ENCODE measurements at places on chromosomes 12 and 14.

DNA sequence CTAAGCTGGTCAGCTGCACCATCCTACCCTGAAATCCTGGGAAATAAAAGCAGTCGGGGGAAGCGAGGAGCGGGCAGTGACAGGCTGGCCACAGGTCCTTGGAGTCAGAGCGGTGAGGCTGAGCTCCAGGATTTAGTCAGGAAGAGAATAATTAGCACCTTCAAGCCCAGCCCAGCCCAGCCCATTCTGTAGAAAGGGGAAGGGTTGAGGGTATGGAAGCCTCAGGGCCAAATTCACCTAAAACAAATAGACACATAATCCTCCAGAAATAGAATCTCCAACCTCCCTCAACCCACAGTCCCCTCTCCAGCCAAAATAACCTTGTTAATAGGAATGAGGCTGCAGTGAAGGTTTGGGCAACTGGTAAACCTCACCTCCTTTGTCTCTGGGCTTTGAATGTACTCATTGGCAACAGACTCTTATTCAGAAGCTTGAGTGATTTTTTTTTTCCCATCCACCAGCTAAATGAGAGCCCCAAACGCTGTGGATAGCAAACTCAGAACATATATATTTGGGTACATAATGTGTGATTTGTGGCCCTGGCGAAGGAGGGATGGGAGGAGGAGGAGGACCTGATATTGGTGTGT is 334.1 kb downstream of the DPF3 start:
- no peak for DNase-seq

DNA sequence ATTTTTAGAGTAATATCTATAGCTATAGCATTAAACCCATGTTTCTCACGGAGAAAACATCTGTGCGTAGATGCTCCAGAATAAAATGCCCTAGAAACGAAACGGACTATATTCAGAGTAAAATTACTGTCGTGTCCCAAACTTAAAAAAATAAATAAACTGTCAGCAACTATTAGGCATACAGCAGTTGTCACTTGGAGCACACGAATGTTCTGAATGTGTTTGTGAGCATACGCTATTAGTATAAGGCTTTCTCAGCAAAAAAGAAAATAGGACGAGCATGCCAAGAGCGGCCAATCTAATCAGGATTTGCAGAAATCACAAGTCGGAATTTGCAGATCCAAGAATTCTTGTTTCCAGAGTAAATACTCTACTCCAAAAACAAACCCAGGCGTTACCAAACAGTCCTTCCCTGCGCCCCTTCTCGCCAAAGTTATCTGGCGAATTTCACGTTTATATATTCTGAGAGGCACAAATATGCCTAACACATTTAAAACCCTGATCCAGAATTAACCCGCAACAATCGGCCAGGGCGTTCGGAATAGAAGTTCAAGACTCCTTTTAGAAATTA is 836 bp downstream of the PTPN21 start:
- no peak for DNase-seq

DNA sequence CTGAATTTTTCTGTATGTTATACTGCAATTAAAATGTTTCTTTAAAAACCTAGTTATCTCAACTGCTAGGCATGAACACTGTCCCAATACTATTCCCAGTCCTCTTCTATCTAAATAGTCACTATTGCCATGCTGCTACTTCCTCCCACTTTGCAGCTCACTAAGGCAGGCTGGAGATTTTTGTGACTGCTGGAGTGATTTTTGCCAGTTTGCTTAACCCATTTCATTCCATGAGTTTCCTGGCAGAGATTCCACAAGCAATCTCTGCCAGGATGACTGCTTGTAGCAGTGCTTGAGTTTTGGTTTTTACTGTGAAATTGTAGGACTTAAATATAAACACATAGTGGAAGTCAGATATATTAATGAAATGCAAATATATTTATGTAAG is 80.8 kb downstream of the BHLHE41 start:
- DNase-seq, result no peak

- no peak for DNase-seq
Measured at GRCh38 chr14:91065266-91065665, 4.8 kb upstream of the RPS6KA5 start.

- DNase-seq, result peak; percentile 20
Measured at GRCh38 chr12:56084958-56085543, 5.1 kb downstream of the ERBB3 start.

DNA sequence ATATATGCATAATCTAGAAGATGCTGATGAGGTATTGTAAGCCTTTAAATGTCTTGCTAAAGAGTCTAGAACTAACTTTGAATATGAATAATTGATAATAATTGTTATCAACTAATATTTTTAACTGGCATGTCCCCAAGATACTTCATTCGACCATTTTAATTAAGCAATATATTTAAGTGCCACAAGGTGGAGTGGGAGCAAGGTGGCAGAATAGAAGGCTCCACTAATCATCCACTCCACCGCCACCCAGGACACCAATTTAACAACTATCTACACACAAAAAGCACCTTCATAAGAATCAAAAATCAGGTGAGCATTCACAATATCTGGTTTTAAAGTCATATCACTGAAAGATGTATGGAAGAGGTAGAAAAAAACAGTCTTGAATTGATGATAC is 409.6 kb downstream of the SEC23A start:
- DNase-seq, result no peak

DNA sequence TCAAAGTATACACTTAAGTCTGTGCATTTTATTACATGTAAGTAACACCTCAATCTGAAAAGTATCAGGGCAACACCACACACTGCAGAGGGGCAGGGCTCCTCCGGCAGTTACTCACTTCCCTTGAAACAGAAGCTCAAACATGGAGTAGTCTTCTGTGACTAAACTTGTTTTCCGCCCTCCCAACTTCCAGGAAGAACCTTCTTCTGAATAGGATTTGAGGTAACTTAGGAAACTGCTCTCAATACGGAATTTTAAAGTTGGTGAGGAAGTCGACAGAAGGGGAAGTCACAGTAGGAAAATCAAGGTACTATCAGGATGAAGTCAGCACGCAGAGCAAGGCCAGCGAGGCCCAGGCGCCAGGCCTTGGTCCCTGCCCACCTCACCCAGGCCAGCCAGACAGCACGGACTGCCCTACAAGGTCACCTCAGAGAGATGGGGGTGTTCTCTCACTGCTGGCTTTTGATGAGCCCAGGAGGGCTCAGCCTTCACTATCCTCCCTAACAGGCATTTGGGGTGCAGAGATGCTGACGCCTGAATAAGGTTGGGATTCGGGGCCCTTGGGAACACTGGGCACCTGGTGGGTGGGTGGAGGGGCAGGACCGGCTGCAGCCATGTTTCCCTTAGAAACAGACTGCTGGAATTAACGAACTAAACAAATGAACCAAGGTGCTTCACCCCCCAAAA is 5.8 kb downstream of the ANKRD9 start:
- DNase-seq, result no peak

- DNase-seq, result no peak
Measured at GRCh38 chr14:51039252-51039651, 55.7 kb downstream of the TRIM9 start.

GRCh38 chr12:52370926-52371608 is 3.8 kb upstream of the KRT85 start:
- no peak for DNase-seq

GRCh38 chr14:52950410-52950897 is 396 bp downstream of the FERMT2 start:
- no peak for DNase-seq

GRCh38 chr12:96215919-96216273 is 21.7 kb downstream of the ELK3 start:
- DNase-seq, result no peak

DNA sequence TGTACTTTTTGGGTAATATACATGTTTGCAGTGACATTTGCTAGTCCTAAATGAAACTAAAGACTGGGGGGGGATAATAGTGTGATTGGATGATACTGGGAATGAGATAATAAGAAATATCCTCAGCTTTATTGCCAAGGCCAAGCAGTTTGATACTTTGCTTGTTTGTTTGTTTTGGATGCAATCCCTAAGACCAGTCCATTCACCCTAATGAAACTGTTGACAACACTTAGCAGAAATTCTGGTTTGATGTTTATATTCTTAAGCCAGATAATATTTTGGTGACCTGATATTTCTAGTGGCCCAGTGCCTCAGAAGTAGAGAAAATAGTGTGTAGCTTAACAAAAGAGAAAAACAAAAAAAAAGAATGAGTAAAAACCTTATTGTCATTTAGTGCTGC is 1.8 kb downstream of the PHC1 start:
- DNase-seq, result no peak

DNA sequence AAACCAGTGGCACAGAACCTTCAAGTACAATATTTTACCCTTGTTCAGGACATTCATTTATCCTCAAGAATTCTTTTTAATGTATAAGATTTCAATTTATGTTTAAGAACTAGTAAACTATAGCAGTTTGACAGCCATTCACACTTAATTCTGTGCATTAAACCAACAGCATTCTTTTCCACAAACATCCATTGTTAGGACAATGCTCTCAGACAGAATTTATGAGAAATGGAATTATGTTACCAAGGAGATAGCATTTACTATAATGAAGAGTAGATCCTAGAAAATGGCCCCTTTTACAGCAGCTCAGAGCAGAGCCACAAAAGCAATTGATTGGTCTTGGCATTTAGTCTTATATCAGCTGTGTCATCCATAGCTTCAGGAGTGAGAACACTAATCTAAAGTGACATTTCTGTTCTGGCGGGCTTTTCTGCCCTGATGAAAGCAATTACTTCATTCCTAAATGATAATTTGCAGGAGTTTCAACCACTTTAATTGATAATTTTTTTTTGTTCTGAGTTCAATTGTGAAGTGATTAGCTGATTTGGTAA is 268.9 kb downstream of the NPAS3 start:
- no peak for DNase-seq

- no peak for DNase-seq
Measured at GRCh38 chr12:58812214-58812613, 108.1 kb downstream of the LRIG3 start.

DNA sequence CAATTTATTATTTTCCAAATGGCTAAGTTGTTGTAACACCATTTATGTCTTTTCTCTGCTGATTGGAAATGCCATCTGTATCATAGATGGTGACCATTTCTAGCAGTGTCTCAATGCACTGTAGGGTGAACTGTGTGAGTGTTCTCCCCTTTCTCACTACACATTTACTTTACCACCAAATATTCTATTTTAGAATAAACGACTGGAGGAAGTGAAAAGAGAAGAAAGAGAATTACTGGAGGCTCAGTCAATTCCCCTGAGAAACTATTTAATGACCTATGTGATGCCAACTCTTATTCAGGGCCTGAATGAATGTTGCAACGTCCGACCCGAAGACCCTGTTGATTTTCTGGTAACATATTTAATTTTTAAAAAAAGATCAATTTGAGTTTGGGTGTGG is 15.5 kb upstream of the PAPOLA start:
- no peak for DNase-seq

DNA sequence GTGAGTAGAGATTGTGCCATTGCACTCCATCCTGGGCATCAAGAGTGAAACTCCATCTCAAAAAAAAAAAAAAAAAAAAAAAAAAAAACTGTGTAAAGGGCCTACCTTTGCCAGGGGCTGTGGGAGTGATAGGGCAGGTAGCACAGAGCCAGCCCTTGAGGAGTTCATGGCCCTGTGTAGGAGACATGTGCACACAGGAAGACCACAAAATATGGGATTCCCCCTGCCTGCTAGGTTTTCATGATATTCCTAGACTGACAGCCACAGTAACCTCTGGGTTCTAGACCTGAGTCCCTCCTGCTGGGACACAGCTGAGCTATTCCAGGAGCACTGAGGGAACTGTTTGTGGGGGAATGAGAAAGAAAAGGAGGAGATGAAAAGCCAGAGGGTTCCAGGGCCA is 8.3 kb upstream of the SPTSSA start:
- no peak for DNase-seq

- DNase-seq, result no peak
Measured at GRCh38 chr14:92635031-92635430, 113.4 kb downstream of the LGMN start.

DNA sequence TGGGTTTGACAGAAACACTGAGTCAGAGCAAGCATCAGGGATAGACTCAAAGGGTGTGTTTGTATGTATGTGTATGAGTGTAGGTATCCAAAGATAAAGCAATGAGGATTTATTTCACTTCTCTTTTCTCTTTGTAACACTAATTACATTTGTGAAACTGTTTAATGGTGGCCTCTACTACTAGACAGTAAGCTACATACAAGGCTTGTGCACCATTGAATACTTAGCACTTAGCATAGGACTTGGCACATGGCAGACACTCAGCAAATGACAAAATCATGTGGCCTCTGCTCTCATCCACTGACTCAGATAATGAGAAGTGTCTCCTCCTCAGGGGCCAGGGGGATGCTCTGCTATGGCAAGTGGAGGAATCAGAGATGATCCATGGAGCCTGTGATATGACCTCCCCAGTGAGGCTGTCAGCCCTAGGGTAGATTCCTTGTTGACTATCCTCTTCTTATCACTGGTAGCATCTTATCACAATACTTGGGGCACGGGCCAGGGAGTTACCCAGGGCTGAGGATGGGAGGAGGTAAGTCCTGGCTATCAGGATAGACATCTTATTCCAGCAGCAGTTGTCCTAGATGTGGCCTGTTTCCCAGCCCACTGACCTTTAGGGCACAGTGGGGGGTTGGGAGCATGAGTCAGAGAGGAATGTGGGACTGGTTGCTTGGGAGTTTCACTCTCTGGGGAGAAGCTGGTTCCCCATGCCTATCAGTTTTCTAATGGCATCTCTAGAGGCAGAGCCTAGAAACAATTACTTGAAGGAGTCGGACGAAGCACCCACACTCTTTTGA is 71.2 kb upstream of the HOXC13 start:
- no peak for DNase-seq

- no peak for DNase-seq
Measured at GRCh38 chr14:51546099-51546498, 105.6 kb upstream of the FRMD6 start.

DNA sequence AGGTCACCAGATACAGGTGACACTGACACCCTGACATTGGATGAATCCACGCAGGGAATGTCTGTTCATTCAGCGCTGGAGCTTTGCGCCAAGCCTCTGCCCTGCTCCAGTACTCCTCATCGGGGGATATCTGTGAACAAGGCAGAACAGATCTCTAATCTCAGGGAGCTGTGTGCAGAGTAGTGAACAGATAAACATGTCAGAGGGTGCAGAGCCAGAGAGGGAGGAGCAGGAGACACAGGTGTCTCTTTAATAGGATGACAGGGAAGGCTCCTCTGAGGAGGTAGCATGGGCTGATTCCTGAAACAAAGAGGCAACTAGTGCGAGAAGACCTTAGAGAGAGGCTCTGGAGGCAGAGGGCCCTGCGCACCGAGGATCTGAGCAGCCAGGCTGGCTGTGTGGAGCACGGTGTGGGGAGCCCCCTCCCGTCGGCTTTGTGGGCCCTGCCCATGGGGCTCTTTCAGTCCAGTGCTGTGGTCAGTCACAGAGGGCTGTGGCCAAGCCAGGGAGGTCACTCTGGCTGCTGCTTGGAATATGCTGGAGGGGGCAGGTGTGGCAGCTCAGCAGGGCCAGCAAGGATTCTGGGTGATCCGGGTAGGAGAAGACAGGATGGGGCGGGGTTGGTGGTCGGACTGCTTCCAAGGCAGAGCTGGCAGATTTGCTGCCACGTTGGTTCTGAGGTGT is 55.6 kb downstream of the TECPR2 start:
- DNase-seq, result no peak

DNA sequence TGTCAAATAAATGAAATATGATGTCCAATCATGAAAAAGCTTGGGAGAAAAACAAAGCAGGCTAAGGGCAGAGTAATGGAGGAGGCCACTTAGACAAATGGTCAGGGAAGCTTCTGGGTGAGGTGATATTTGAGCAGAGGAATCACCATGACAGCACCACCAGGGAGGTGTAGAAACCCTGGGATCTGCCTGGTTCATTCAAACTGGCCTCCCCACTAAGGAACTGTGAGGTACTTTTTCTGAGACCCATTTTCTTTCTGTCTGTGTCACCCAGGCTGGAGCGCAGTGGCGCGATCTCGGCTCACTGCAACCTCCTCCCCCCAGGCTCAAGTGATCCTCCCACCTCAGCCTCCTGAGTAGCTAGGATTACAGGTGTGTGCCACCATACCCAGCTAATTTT is 7.8 kb upstream of the SSH1 start:
- no peak for DNase-seq

All from stimulated activated CD4-positive, alpha-beta T cell treated with anti-CD3 and anti-CD28 coated beads, Interleukin-12 subunit alpha, Interleukin-12 subunit beta, amount 100 ng/mL, for 24 hours (primary cell).